ENCODE measurements at places on chromosomes 11 and 22.

GRCh38 chr22:44357296-44357965 is 44.7 kb upstream of the SHISAL1 start:
- no peak for DNase-seq

DNA sequence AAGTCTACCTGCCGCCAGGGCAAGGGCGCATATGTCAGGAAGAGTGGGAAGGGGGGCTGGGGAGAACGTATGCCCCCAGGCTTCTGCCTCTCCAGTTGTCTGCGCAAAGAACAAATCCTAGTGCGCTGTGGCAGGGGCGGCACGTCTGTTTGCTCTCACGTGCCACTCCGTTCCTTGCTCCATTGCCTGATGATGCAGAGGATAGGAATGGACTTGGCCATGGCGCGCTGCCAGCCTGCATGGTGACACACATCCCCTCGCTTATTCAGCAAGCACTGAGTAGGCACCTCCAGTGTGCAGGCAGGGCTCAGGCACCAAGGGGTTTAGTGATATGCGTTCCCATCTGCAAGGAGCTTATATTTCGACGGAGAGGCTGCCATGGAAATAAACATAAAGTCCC is 45.4 kb upstream of the SLC22A12 start:
- no peak for DNase-seq

GRCh38 chr11:128048121-128048520 is 539.2 kb downstream of the ETS1 start:
- DNase-seq: no peak

DNA sequence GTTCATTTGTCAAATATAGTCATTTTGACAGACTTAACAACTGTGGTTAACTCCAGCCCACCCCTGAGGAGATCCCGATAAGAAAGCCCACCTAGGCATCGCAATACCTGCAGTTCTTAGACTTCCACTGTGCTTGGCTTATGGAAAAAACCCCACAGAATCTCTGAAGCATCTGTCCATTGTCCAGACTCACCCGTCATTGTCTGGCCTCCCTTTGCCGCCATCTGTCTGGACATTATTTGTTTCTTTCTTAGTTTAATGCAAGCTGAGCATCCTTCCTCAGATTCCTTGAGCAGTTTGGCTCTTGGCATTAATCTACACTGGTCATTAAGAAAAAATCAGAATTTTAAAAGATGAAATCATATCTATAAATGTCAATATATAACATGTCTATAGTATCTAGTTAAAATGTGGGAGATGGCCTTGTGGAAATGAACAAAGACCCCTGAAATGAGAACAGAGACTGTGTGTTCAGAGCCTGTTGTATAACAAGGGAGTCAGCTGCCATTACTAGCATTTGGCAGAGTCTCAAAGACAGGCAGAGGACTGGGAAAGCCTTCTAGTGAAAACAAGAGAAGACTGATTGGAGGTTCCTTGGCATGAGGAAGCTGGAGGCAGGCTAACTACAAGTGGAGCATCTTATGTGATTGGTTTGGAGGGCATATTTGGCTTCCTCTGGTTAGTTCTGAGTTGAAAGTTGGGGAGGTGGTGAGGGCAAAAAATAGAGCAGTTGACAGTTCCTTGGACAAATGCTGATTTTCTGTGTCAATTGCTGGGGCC is 80.4 kb downstream of the SPON1 start:
- DNase-seq: no peak

DNA sequence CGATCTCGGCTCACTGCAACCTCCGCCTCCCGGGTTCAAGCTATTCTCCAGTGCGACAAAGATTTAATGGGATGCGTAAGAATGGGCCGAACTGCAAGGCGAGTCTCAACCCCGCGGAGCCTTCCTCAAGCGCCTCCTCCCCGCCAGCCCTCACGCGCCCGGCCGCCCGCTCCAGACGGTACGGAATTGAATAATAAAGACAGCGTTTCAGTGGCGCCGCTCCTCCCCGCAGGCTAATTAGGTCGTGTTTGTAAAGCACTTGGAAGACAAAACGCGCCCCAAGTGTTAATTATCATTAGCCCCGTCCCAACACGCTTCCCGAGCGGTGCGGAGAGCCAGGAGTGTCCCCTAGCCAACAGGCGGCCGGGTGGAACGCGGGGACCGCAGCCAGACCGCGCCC is 192.0 kb downstream of the BUD13 start:
- DNase-seq: peak; percentile 56

GRCh38 chr11:90187839-90188238 is 35.0 kb downstream of the CHORDC1 start:
- no peak for DNase-seq

- DNase-seq: no peak
These were observed 210.6 kb downstream of the CSNK2A3 start for GRCh38 chr11:11142430-11142829.

DNA sequence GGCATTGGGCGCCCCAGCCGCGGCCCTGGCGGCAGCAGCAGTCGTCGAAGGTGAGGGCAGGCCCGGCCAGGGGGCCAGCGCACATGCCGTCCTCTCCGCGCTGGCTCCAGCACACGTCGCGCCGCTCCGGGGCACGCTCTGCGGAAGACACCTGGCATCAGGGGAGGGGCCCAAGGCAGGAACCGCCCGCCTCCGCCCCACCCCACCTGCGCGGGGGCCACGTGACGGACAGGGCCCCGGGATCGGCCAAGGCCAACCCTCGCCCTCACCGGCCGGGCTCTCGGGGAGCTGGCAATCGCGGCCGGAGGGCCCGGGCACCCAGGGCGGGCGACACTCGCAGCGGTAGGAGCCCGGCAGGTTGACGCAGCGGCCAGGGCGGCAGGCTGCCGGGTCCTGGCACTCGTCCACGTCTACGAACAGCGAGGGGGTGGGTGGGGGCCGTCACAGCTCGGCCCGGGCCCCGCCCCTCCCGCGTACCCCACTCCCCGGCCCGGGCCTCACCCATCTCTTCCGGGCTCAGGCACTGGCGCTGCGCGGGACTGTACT is 14.9 kb downstream of the SCYL1 start:
- DNase-seq: no peak

DNA sequence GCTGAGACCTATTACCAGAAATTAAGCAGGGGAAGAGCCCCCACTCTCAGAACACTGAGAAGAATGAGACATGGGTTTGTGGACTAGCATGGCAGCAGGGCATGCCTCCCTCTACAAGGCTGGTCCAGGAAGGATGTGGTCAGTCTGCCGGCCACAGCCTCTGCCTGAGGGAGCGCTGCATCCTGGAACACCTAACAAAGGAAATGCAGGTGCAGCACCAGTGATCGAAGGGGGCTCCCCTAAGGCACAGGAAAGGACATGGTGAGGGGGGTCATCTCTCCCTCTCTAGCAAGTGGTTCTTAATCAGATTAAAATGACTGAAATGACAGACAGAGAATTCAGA is 40.6 kb upstream of the ARL14EP start:
- DNase-seq: no peak

- DNase-seq: no peak
These were observed 145.8 kb downstream of the LUZP2 start for GRCh38 chr11:24642648-24643047.

- no peak for DNase-seq
These were observed 49.9 kb downstream of the FAR1 start for GRCh38 chr11:13718394-13718793.

DNA sequence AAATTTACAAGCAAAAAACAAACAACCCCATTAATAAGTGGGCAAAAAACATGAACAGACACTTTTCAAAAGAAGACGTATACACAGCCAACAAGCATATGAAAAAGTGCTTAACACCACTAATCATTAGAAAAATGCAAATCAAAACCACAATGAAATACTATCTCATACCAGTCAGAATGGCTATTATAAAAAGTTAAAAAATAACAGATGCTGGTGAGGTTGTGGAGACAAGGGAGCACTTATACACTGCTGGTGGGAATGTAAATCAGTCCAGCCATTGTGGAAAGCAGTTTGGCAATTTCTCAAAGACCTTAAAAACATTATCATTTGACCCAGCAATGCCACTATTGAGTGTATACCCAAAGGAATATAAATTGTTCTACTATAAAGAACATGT is 72.3 kb downstream of the BBOX1 start:
- DNase-seq: no peak

- no peak for DNase-seq
These were observed 97.8 kb upstream of the CSNK2A3 start for GRCh38 chr11:11450744-11451362.

DNA sequence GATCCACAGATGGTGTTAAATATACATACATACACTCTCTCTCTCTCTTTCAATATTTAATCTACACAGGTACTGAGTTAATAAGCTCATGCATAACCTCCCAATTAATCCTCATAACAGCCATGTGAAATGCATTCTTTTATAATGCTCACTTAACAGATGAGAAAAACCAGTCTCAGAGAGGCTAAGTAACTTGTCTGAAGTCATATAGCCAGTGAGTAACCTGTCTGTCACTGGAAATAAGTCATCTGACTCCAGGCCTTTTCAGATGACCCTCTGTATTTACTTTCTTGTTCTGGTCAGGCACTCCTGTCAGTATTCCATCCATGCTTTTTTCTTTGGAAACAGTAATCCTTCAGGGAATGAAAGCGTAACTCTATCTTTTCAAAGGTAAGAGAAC is 594.0 kb upstream of the TENM4 start:
- DNase-seq: no peak

DNA sequence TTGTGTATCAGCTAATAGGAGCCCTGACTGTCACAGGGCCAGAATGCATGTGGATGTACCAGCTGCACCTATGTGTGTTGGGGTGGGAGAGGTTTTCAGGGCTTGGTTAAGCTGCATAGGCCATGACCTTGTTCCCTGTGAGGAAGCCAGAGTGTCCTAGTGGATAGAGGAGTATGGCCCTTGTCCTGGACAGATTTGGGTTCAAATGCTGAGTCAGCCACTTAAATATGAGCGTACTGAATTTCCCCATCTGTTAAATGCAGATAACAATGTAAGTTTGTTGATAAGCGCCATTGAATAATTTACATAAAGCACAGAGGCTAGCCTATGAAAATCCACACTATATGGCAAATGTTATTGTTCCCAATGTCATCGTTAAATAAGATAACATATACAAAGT is 74.4 kb downstream of the PANX1 start:
- DNase-seq: no peak

DNA sequence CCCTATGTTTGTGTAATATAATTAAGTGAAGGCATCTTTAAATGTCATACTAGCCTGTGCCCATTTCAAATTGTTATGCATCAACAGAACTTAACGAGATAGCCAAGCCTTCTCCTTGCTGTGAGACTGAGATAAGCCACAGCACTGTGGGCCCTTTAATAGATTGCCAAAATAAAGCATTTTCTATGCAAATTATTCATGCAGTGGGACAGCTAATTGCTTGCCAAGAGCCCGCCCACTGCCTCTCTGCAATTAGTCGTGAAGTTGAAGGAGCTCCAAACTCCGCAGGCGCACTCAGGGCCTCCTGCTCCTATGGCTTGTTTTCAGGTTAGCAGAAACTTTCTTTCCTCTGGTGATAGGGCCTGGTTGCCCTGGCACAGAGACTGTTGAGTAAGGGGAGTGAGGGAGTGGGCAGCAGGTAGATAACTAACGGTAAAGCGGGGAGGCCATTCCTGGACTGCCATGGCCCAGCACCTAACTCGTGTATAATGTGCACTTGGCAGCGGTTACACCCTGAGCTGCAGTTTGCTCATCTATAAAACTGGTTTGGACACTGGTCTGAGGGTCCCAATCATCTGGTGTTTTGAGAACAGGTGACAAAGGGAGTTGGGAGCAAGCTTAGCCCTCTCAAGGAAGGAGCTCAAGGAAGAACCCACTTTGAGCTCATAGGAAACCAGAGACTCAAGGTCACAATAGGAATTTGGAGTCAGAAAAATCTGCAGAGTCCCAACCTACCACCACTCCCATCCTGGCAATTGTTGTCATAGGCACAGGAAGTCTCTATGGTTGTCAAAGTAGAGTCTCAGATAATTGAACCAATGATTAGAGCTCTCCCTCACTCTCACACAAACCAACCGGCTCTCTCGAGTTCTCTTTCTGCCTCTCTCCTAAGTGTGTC is 33.9 kb upstream of the RIC3 start:
- DNase-seq: no peak

- DNase-seq: no peak
These were observed 50.2 kb downstream of the MYH9 start for GRCh38 chr22:36337365-36338130.

- no peak for DNase-seq
These were observed 5.8 kb upstream of the PPP6R3 start for GRCh38 chr11:68454767-68455166.

DNA sequence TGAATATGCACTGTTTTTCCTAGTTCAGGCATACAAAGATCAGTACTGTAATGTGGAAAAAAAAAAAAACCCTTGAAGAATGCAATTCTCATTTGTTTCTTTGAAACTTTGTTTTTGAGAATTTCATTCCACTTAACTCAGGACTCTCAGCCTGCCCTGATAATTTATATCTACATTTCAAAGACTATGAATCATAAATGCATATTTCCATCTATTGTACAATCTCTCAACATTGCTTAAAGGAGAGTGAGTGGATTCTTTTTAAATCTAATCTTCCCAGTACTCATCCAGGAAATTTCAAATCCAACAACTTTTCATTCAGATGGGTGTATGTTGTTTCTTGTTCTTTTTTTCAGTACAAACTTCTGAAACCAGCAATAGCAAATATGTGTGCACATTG is 322.2 kb upstream of the DDI1 start:
- DNase-seq: no peak

GRCh38 chr11:30000986-30001750 is 15.7 kb downstream of the KCNA4 start:
- DNase-seq: no peak

GRCh38 chr11:117828611-117829368 is 4.2 kb upstream of the FXYD2 start:
- DNase-seq: no peak

- peak; percentile 25 for DNase-seq
These were observed 42.9 kb downstream of the C11orf91 start for GRCh38 chr11:33657757-33658156.

GRCh38 chr22:27797520-27798391 is 3.8 kb downstream of the MN1 start:
- no peak for DNase-seq

GRCh38 chr22:41550952-41551491 is 6.8 kb upstream of the POLR3H start:
- no peak for DNase-seq

GRCh38 chr22:42418811-42419242 is 13.4 kb downstream of the NFAM1 start:
- DNase-seq: no peak

GRCh38 chr11:117468888-117469287 is 141.2 kb downstream of the CEP164 start:
- no peak for DNase-seq
